ENCODE measurements at places on chromosomes 13 and 19.

GRCh38 chr19:33461256-33462111, 60.1 kb downstream of the PEPD start:
- no peak for DNase-seq

DNA sequence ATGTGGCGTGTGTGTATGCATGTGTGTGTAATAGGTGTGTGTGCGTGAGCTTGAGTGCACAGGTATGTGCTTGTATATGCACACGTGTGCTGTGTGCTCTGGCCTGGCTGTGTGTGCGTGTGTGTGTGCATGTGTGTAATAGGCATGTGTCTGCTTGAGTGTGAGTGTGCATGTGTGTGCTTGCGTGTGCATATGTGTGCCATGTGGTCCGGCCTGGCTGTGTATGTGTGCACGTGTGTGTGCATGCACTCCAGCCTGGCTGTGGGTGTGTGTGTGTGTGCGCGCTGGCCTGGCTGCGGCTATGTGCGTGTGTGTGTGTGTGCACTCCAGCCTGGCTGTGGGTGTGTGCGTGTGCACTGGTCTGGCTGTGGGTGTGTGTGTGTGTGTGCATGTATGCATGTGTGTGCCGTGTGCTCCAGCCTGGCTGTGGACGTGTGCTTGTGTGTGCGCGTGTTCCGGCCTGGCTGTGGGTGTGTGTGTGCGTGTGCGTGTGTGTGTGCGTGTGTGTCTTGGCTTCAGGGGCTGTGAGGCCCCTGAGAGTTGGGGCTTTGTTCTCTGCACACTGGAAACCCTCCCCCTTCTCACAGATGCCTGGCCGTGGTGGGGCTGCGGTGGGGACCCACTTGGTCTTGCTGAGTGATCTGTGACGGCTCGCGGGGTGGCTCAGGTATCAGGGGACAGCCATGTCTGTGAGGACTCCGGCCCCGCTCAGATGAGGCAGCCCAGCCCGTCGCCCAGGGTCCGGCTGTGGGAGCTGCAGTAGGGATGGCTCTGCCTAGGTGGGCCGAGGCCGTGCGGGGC, 8.2 kb downstream of the SPPL2B start:
- no peak for DNase-seq

GRCh38 chr19:51687791-51688670, 5.1 kb upstream of the SPACA6 start:
- no peak for DNase-seq

GRCh38 chr13:76792731-76793347, 93.4 kb downstream of the KCTD12 start:
- DNase-seq, result no peak

GRCh38 chr13:59437544-59438301, 726.0 kb downstream of the DIAPH3 start:
- no peak for DNase-seq

All from T-helper 2 cell treated with Interferon-gamma antibody and Interleukin-4, amounts not matched to agents 5 μg/mL and 100 μg/mL, for 36 hours (primary cell).